ENCODE measurements at places on chromosomes 11 and 22.

- DNase-seq, result peak; percentile 27
Measured at GRCh38 chr11:77259641-77260040, 41.8 kb downstream of the GDPD4 start.

DNA sequence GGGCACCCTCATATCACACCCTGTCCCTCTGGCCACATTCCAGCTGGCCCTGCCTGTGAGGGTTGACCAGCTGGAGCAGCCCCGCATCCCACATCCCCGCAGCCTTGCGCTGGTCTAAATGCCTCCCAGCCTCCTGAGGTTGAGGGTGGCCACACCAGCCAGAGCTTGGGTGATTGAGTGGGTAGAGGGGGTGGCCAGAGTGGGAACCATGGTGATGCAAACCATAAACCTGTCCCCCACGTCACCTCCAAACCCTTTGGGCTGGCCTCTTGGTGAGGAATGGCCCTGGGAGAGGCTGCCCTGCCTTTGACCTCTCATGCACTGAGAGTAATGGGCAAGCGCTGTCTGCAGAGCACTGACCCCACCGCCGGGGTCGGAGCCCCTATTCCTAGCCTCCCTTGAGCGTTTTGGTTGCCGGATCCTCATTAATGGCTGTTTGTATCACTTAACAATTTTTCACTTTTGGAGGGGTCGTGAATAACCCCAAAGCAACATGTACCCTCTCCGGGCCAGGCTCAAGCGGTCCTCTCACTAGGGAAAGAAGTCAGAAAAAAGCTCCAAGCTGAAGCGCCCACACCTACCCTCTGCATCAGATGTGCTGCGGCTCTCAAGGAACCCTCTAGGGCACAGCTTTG is 16.0 kb upstream of the KCNQ1OT1 start:
- no peak for DNase-seq

DNA sequence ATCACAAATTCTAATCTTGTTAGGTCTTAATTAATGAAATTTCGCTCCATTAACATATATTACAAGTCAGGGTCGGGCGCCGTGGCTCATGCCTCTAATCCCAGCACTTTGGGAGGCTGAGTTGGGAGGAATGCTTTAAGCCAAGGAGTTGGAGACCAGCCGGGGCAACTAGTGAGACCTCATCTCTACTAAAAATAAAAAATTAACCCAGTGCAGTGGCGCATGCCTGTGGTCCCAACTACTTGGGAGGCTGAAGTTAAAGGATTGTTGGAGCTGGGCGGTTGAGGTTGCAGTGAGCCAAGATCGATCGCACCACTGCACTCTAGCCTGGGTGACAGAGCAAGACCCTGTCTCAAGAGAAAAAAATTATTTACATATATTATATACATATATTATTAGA is 1.9 kb downstream of the TMA7B start:
- peak; percentile 17 for DNase-seq

DNA sequence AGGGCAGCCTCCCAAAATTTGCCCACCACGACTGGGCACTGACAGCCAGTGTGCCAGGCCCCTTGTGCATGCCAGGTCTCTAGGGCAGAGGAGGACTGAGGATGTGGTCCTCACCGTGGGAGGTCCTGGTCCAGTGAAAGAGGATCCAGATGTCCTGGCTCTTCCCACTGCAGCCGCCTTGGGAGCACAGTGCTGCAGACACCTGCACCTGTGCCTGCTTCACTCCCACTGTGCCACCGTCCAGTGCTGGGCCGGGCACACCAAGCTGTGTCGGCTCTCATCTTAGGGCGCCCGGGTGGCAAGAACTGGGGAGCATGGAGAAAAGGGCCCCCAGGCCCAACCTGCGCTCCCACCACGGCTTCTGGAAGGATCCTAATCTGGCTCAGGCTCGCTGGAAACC is 1147.1 kb downstream of the BRD1 start:
- DNase-seq, result no peak
